ENCODE measurements at places on chromosomes 5 and 9.

DNA sequence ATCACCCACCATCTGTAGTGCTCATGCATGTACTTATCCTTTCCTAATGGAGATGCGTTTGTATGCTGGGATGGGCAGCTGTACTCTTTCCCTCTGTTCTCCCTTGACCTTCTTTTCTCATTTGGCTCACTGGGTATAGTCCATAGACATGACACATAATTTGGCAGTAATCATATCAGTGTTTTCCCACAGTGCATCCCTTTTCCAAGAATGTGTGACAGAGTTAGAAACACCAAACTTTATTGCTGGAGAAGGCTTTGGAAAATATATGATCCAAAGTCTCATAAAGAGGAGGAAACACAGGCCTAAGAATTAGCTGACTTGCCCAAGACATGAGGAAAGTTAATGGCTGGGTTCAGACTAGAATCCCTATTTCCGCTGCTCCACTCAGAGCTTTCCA, 1233.4 kb upstream of the DMAC1 start:
- no peak for DNase-seq

DNA sequence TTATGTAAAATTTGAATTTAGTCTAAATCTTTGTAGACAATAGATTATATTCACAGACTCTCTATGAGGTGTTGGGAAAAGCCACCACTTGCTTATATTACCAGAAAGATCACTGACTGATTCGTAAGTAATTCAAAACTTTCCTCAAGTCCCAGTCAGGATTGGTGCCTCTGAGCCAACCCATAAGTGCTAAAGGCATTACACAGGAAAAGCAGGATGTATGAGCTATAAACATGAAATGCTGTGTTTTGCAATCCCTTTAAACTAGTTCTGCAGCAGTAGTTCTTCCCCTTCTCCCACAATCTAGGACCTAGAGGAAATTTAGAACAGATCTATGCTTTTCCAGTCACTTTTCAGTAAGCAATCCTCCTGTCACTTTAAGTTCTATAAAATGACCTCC, 48.0 kb downstream of the SHLD3 start:
- DNase-seq = no peak

DNA sequence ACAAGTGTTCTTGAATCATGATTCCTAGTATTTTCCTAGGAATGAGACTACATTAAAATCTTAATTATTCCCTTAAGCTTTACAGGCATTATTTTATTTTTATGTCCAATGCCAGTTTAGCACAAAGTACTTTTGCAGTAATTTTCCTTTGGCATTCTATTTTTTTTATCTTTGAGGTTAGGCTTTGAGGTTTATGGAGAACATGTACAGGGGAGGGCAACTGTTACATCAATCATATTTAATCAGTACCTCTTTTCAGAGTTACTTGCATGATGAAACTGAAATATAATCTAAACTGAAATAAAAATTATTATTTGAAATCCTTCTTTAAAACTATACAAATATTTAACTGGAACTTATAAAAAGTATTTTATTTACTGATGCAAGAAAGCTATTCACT, 118.2 kb upstream of the MPDZ start:
- no peak for DNase-seq

DNA sequence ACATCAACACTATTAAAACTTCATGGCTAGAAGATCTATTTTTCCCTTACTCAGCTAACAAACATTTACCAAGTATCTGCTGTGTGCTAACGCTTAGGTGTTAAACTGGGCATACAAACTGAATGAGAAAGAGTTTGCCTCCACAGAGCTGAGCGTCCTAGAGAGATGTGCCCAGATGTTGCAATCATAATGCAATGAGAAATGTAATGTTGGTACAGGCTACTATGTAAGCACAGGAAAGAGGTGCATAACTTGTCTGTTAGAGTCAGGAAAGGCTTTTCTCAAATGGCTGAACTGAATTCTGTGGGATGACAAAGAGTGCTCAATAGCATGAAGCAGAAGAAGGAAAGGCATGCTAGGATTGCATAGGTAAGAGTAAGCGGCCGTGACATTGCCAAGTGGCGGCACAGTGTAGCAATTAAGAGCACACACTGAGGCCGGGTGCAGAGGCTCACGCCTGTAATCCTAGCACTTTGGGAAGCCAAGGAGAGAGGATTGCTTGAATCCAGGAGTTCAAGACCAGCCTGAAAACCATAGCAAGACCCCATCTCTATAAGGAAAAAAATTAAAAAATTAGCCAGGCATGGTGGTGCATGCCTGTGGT, 137.8 kb downstream of the MEF2C start:
- DNase-seq = no peak

GRCh38 chr9:121105531-121105930, 30.8 kb downstream of the CNTRL start:
- DNase-seq = no peak

- no peak for DNase-seq
These were observed 942.3 kb downstream of the TAF11L14 start for GRCh38 chr5:18576586-18576985.

- DNase-seq = no peak
These were observed 102.0 kb upstream of the TSLP start for GRCh38 chr5:110969502-110969901.

DNA sequence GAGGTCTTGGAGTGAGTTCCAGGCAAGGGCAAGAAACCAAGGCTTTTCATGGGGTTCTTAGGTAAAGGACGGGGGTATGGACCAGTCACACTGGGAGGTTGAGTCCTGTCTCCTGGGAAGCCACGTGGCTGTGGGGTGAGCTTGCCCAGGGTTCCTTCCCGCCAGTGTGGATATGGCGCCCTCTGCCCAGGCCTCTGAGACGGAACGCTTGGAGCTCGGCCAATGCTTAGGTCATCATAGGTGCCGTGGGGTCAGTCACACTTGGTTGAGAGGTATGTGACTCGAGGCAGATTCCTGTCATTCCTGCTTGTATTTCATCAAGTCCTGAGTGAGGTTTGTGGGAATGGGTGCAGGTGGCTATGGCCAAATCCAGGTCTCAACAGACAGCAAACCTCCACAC, 46.2 kb downstream of the TENT4A start:
- DNase-seq = peak; percentile 14

DNA sequence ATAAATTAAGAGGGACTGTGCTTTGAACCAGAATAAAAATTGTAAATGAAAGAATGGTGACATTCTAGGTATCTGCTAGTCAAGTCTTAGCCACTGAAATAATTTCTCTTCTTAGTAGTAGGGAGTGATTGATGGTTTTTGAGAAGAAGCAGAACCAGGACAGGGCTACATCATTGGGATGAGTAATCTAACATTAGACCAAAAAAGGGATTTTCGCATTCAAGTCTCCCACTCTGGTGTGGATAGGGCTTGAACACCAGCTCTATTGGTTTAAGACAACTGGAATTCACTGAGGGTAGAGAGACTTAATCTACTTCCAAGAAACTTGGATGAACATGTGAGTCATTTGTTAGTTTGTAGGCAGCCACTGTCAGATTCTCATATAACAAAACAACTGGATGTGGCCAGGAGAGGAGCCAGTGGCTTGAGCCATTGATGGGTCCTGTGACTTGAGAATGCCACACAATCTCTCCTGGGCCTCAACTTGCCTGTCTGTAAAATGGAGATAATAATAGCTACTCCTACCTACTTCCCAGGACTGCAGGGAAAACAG, 16.6 kb downstream of the FAT2 start:
- no peak for DNase-seq

DNA sequence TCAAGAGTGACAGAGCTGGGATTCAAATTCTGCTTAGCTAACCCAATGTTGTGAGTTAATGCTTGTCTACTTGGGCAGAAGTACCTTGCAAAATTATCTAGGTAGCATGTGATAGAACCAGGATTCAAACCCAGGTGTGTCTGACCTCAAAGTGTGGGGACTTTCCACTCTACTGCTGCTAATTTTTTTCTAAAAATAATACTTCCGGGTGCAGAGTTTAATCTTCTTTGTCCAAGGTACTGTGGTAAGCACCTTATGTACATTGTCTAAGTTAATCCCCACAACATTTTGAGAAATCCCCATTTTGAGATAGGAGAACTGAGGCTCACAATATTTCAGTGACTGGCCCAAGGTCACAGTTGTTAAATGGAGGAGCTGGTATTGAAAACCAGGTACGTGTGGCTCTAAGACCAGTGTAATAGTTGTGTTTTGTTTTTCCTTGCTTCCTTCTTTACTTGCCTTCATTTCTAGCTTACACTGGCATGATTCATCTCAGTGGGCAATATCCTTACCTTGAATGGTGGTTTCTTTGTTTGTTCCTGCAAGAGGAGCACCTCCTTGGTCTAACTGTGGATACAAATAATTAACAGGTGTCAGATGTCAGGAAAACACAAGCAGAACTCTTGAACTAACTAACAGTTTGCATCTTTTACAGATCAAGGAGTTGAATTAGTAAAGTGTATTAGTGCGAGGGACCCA, 7.5 kb downstream of the ALDOB start:
- no peak for DNase-seq

DNA sequence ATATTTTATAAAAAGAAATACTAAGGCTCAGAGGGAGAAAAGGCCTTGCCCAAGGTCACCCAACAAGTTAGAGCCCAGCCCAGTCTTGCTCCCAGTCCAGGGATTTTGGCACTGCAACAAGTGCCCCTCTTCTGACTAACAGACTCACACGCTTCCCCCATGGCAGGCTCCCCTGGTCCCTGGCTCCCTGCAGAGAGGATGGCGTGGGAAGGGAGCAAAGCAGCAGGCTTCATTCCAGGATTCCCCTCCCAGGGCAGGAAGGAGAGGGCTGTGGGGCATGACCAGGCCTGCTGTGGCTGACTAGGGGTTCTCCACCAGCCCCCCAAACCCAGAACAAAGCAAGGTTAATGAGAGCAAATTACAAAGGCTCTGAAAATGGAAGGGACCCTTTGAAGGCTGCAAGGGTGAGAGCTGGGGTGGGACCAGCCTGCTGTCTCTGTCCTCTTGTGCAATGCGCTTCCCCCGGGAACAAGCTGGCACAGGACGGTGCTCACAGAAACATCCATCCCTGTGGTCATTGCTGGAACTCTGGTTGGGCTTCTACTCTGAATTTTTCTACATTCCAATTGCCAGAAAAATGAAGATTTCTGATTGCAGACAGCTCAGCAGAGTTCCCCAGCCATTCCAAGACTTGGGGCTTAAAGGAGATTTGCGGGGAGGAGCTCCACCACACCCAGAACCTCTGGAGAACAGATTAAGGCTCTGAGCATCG, 37.1 kb upstream of the FAT2 start:
- DNase-seq = no peak

- DNase-seq = no peak
These were observed 16.4 kb downstream of the DENND4C start for GRCh38 chr9:19246891-19247290.

DNA sequence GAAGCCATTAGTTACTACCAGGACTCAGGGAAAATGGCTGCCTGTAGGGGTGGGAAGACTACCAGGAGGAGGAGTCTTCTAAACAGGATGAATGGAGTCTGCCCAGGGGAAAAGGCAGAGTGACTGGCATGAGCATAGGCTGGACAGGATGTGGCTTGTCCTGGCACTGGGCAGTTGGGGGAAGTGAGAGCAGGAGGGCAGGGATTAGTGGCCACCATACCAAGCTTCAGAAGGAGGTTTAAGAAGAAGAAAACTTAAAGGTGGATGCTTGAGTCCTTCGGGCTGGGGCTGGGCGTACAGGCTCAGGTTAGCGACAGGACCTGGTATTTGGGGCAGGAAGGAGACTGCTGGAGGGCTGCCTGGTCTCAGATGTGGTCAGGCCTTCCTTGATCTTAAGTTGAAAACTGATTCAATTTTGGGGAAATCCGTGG, 5.0 kb upstream of the NSD1 start:
- no peak for DNase-seq

DNA sequence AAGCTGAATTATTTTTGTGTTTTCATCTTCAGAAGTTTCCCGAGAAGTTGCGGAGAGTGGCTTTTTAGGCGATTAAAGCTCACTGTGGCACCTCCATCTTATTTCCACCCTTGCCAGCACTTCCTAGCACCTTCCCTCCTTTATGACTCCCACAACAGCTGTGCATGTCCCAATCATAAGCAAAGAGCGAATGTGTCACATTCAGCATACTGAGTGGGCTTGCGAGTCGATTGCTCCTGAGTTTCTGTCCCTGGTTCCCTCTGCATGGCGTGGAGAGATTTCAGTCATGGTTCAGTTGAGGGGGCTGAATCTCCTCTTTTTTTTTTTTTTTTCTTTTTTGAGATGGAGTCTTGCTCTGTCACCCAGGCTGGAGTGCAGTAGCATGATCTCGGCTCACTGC, 144.9 kb downstream of the ARHGAP26 start:
- DNase-seq = no peak

DNA sequence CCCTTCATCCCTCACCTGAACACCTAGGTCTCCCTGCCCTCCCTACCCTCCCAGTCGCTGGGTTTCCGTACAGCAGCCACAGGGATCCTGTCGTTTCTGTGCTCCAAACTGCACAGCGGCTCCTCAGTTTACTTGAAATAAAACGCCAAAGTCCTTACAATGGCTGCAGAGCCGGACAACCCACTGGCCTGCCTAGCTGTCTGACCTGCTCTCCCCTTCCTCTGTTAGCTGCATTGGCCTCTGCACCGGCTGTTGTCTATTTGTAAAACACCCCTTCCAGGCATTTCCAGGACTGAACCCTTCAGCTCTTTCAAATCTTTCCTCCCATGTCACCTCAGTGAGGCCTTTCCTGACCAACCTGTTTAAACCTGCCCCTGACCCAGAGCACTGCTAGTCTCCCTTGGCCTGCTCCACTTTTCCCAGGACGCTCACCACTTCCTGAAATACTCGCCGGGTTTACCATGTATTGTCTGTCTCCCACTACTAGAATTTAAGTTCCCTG, 9.1 kb upstream of the MGAT1 start:
- no peak for DNase-seq

DNA sequence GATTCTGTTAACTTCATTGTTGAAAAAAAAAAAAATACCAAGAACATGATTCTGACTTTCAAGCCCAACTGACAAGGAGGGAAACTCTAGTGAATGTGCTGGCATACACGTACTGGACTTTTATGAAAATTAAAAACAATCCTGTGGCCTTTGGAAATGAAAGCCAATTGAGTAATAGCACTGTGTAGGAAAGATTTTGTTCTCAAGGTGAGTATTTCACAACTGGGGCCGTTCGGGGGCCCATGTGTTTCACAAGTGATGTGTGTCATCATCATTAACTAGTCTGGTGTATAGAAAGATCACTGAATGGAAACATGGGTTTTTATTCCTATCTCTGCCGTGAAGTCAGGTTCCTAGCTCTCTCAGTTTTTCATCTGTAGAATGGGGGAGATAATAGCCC, 605.0 kb upstream of the CLINT1 start:
- DNase-seq = no peak

- DNase-seq = no peak
These were observed 94.4 kb downstream of the USP20 start for GRCh38 chr9:129929496-129930125.

GRCh38 chr9:86471171-86471815, 117.1 kb upstream of the TUT7 start:
- DNase-seq = no peak

- DNase-seq = no peak
These were observed 113.5 kb upstream of the PCA3 start for GRCh38 chr9:76650692-76651091.

GRCh38 chr5:126054577-126055347, 368.4 kb upstream of the GRAMD2B start:
- no peak for DNase-seq

- DNase-seq = no peak
These were observed 171.8 kb upstream of the TAS2R1 start for GRCh38 chr5:9801908-9802307.

- no peak for DNase-seq
These were observed 1377.5 kb upstream of the CDH9 start for GRCh38 chr5:28415791-28416443.

- no peak for DNase-seq
These were observed 51.7 kb downstream of the CCNH start for GRCh38 chr5:87361031-87361445.

GRCh38 chr9:87427851-87428506, 69.7 kb upstream of the DAPK1 start:
- DNase-seq = no peak

- no peak for DNase-seq
These were observed 2.3 kb downstream of the COL27A1 start for GRCh38 chr9:114157516-114158176.
